ENCODE measurements at places on chromosomes 5 and 9.

DNA sequence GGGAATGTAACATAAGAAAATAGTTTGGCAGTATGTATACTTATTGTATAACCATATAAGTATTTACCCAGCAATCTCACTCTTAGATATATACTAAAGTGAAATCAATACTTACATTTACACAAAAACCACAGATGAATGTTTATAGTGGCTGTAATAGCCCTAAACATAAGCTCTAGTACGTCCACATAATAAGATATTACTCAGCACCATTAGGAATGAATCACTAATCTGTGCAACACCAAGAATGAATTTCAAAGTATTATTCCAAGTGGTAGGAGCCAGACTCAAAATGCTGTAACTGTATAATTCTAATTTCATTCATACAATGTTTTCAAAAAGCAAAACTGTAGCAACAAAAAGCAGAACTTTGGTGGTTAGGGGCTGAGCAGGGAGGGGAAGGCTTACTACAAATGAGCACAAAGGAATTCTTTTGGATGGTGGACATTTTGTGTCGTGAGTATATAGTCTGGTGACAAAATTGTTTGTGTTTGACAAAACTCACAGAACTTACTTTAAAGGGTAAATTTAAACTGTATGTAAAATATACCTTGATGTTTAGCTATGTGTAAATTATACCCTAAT is 11.9 kb upstream of the C5orf46 start:
- no peak for DNase-seq

DNA sequence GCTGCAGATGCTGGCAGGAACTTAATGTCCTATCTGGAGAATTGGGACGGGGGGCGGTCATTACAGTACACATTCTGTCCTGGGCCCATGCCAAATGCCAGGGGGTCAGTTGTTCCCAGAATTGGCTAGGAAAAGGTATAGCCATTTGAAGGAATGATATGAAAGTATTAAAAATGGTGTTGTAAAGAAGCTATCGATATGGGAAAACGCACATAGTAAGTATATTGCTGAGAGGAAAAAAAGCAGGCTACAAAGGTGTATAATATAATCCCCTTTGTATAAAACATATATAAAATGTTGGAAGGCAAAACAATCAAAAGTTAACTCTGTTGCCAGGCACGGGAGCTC is 450 bp upstream of the ARHGEF39 start:
- no peak for DNase-seq

DNA sequence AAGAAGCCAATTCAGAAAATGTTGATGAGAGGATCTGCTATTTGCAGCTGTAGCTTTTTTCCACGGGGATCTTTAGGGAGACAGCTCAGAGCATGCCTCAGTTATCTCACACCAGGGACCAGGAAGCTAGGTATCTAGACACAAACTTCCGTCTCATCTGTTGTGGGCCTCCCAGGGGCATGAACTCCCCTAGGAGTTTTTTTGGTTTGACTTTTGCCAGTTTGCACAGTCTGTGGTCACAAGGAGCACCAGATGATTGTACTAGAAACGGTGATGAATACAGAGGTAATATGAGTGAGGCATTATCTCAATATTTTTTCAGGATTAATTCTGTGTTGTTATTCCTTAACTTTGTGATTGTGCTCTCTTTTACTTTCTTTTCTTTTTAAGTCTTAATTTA is 533.2 kb upstream of the SEMA6A start:
- DNase-seq: no peak

- DNase-seq: no peak
Observed at GRCh38 chr5:44336708-44337107, 52.5 kb downstream of the FGF10 start.

GRCh38 chr9:95143591-95144561 is 173.6 kb downstream of the FANCC start:
- DNase-seq: no peak

GRCh38 chr5:50873595-50874277 is 207.3 kb downstream of the PARP8 start:
- DNase-seq: no peak

- DNase-seq: no peak
Observed at GRCh38 chr9:107137495-107138202, 145.4 kb upstream of the RAD23B start.

GRCh38 chr5:157198277-157198986 is 17.8 kb downstream of the ITK start:
- DNase-seq: no peak

GRCh38 chr5:161093100-161093499 is 241.1 kb upstream of the ATP10B start:
- DNase-seq: no peak

GRCh38 chr5:167696558-167697314 is 594.7 kb upstream of the WWC1 start:
- DNase-seq: no peak

DNA sequence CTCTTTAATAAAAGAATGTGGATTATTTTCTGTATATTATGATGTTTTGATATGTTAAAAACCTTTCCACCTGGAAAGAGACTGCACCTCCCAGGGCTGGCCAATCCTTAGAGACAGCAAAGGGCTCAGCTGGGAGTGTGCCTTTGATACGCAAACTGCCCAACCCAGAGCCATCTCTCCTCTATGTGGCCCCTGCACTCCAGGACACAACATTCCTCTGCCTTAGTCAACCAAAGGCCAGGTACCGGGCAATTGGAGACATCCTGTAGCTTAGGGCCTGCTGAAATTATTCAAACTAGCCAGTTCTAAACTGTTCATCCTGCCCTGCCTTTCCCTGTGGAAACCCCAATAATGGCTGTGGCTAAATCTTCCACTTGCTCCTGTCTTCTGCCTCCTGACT is 5.0 kb upstream of the HSPB3 start:
- no peak for DNase-seq

DNA sequence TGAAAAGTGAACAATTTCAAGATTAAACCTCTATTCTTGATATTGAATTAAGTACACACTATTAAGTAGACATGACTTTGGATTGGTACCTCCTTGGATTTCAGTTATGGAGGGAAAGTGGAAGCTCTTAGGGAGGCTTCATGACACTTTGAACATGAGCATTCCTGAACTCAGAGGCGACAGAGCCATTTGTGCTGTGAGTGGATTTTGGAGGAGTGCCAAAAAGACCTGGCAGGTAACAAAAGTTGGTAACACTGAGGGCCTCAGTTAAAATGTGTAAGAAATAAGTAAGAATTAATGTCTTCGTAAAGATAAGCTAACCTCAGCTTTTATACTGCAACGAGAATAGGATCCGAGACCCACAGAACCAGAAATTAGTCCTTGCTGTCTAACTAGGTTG is 356.7 kb downstream of the ARRDC3 start:
- no peak for DNase-seq

GRCh38 chr5:36982146-36982545 is 105.6 kb downstream of the NIPBL start:
- DNase-seq: no peak

Data from putamen (tissue), 1 donor.